ENCODE measurements at places on chromosomes 1 and 21.

GRCh38 chr21:26169611-26170470 is 729 bp downstream of the APP start:
- DNase-seq: peak; percentile 62

DNA sequence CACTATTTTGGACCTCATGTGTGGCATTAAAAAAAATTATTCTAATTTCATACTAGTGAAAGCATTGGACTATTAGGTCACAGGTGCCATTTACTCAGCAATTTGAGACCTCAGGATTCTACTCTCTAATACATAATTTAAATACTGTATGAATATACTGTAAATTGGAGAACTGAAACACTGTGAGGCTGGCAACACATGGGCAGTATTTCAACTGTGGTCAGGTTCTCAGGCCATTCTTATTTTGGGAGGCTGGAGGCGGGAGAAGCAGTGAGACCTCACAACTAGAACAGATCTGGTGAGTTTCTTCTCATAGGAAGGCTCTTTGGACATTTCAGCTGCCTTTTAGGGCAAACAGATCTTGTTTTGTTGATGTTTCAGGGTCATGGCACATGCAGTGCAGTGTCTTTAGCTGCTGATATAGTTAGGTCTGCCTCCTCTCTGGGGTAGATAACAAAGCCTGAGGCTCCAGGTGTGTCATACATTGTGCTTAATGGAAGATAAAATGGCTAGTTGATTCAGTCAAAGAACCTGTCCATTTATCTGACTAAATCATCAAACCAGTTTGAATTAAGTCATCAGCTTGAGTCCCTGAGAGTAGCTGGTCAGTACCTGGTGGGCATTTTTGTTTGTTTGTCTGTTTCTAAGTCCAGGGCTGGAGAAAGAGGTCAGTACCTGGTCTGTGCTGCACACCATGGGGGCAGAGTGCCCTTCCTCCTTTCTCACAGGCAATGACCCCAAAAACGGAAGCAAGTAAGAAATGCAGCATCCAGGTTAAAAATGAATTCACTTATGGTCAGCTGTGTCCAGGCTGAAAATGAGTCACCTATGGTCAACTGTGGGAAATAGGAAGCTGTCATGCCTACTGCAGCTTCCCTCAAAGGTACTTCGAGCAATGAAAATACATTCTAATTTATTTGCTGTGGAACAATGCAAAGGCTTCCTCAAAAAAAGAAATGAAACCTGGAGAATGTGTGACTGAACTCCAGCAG is 216.2 kb downstream of the SDCCAG8 start:
- DNase-seq: no peak

GRCh38 chr21:37231249-37231645 is 35.9 kb downstream of the VPS26C start:
- DNase-seq: no peak

DNA sequence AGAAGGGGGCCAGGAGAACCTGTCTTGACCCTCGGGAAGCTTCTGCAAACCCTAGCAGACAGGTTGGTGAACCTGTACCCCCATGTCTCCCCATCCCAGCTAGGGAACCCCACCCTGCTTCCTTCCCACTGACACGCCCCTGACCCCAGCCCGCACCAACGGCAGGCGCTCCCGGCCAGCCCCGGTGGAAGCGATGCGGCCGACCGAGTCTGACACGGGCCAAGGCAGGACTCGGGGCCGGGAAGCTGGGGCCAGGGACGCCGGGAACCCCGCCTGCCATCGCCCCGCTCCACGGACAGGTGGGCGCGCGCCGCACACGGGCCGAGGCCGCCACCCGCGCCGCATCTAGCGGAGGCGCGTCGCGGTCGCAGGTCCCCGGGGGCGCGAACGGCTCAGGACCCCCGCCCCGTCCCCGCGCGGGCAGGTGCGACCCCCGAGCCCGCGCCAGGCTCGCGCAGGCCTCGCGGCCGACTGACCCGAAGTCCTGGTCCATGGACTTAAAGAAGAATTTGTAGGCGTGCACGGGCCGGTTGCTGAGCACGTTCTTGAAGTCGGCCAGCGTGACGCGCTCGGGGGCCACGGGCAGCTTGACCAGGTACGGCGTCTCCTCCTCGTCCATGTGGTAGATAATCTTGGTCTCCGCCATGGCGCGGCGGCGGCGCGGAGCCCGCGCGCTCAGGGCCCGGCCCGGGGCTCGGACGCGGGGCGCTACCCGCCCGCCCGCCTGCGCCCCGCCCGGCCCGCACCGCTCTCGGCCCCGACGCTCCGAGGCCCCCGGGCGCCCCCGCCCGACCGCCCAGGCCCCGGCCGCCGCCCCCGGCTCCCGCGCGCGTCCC is 580 bp downstream of the DVL1 start:
- no peak for DNase-seq

DNA sequence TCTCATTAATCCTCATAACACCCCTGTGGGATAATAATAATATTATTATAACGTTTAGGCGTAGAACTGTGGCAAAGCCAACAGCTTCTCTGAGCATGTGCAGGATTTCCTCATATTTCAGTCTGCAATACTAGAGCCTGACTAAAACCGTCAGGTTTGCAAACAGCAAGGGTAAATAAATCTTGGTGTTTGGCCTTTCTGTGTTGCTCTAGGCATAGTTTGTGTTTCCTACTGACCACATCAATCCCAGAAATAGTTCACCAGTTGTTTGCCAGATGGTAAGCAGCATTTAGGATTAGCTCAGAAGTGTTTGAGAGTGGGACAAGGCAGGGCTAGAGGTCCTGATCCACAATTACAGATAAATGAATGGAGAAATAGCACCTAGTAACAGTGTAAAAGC is 2.8 kb upstream of the KCNA3 start:
- no peak for DNase-seq

DNA sequence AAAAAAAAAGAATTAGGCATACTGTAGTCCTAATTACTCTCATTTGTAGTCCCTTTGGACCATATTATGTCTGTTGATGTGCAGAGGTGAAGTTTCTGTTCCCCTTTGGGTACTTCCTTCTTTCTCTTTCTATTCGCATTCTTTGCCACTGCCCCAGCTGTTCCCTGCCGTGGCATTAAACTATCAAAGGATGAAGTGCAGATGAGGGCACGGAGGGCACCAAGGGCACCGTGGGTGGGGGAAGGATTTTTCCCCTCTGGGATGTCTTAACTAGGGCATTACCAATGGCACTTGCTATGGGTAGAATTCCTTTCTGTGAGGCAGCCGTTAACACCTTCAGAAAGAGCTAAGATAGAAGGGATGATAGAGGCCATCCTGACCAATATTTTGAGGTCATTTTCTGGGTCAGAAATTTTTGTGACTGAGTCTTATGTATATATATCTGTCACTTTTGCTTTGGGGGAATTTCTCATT is 4.9 kb upstream of the MAPKAPK2 start:
- DNase-seq: no peak

DNA sequence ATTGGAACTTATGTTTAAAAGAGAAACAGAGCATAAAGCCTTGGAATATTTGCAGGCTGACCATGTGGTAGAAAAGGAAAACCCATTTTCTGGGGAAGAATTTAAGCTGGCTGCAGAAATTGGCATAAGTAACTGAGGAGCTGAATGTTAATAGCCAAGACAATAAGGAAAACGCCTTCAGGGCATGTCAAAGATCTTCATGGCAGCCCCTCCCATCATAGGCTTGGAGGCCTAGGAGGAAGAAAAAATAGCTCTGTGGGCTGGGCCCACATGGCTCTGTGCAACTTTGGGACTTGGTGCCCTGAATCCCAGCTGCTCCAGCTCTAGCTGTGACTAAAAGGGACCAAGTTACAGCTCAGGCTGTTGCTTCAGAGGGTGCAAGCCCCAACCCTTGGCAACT is 51.5 kb downstream of the CTH start:
- no peak for DNase-seq

- no peak for DNase-seq
These were observed 183.6 kb upstream of the BEND5 start for GRCh38 chr1:48960320-48960719.

GRCh38 chr1:33502726-33503125 is 30.3 kb downstream of the ZSCAN20 start:
- no peak for DNase-seq

DNA sequence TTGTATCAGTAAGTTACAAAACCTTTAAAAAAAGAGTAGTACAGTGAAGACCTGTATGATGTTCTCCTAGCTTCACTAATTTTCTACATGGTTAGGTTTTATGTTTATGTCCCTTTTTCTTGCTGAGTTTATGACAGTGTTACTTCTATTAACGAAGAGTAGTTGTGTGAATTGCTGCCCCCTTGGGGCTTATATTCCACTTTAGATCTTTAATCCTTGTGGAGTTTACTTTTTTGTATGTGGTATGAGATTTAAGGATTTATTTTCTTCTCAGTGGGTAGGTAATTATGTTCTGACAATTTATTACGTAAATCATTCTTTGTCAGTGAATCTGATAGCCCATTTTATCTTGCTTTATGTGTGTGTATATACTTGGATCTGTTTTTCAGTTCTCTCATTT is 14.8 kb downstream of the KCTD3 start:
- no peak for DNase-seq

DNA sequence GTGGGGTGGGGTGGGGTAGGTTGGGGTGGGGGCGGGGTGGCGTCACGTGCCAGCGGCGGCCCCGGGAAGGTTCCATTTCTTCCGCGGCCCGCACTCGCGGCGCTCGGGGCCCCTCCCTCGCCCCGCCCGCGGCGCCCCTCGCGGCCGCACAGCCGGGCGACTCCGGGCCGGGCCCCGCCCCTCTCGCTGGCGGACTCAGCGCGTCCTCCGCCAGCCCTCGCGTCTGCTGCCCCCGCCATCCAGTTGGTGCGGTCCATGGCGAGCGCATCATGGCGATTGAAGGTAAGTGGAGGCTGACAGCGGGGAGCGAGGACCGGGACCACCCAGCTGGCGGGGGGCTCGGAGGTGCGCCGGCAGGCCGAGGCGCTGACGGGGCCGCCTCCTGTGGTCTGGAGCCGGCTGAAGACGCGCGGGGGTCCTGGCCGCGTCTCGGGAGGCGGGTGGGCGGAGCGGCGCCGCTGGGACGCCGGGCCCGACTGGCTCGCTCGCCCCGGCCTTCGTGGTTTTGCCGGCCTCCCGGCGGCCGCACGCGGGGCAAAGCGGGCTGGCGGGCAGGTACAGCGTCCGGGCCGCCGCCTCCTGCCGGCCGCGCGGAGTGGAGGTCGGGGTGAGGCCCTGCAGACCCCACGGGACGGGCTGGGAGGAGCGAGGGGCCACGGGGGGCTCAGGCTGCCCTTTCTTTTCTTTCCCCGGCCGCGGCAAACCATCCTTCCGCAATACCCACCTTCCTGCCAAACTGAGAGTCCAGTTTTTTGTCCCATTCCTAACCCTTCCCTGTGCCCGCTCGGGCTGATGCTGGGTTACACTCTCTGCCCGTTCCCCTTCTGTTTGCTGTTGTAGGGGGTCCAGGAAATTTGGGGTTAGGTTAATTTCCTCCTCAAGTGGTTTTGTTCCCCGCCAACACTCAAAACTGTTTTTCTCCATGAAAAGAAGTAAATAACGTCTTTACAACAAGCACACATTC is at the start of gene SYT14:
SYT14 (plus strand) TSS at position 222 of the 964 bp plus-strand sequence; CDS start at position 270, 48 bp downstream.
- peak; percentile 56 for DNase-seq

DNA sequence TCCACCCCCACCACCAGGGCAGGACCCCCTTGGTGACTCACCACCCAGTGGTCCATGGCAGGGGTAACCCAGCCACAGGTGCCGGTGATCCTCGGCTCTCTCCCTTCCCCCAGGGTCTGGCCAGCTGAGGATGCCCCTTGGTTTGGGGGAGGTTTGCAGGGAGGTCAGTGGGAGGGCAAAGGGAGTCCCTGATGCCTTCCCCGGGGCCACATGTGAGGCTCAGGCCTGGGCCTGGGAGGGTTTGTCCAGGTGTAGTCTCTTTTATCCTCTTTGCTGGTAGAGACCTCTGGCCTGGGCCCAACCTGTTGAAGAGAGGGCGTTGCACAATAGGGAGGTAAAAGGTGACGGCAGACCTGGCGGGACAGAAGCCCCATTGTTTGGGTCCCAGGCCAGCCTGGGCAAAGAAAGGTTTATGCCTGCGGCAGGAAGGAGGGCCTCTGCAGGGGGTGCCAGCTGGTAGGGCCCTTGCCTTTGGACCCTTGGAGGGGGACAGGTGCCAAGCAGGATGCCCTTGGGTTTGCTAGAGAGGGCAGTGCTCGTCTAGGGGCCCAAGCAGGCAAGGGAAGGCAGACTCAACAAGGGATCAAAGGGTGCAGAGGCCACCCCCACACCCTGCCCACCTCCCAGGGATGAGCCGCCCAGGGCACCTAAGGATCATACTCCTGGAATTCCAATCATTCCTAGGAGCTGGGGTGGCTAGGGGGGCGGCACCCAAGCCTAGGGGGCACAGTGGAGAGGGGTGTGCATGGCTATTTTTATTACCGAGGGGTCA is 760 bp upstream of the TINAGL1 start:
- peak; percentile 49 for DNase-seq

GRCh38 chr1:230570724-230571360 is 71.4 kb upstream of the COG2 start:
- DNase-seq: no peak

GRCh38 chr21:41916888-41917433 is 36.9 kb downstream of the C2CD2 start:
- no peak for DNase-seq

- DNase-seq: no peak
These were observed 7.0 kb downstream of the ZBTB8B start for GRCh38 chr1:32471695-32472362.

- DNase-seq: no peak
These were observed at the start of gene OR13G1 for GRCh38 chr1:247679639-247680038. TSS of gene OR13G1 (minus strand) at chr1:247679739. CDS start at chr1:247673041, 6,698 bp downstream.

DNA sequence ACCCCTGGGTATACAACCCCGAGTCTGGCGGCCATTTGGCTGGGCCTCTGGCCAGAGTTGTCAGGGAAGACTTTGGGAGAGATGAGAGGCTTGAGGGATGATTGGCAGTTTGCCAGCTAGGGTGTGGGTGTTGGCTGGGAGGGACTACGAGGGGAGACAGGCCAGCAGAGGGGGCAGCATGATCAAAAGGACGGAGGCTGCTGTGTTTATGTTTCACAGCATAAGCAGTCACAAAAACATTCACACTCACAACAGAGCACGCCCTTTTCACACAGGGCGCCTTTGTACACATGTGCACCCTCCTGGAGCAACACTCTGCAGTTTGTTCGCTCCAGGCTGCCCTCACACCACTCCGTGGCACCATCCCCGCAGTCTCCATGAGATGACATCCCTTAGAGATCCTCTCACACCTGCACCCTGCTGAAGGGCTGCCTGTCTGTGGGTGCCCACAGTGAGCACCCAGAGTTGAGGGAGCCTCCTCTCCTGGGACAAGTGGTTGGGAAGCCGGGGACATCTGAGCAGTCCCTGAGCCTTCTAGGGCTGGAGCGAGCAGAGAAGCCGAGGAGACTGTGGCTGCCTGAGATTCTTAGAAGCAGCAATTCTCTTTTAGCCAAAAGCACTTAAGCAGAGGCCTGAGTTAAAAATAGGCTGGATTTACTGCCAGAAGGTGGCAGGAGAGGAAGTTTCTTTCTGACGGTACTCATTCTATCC is 15.4 kb downstream of the EFNA3 start:
- DNase-seq: no peak

GRCh38 chr1:238681021-238681420 is 705.3 kb upstream of the CHRM3 start:
- no peak for DNase-seq

GRCh38 chr1:166485620-166486019 is 318.8 kb upstream of the FAM78B start:
- DNase-seq: no peak

- DNase-seq: no peak
These were observed 85.3 kb upstream of the SERBP1 start for GRCh38 chr1:67515324-67516080.

Measured in SJSA1 (cell line).